ENCODE measurements at places on chromosomes 12 and 14.

GRCh38 chr12:116971222-116971621, 60.5 kb downstream of the FBXW8 start:
- DNase-seq = no peak

GRCh38 chr12:2334689-2335088, 281.9 kb downstream of the CACNA1C start:
- no peak for DNase-seq

DNA sequence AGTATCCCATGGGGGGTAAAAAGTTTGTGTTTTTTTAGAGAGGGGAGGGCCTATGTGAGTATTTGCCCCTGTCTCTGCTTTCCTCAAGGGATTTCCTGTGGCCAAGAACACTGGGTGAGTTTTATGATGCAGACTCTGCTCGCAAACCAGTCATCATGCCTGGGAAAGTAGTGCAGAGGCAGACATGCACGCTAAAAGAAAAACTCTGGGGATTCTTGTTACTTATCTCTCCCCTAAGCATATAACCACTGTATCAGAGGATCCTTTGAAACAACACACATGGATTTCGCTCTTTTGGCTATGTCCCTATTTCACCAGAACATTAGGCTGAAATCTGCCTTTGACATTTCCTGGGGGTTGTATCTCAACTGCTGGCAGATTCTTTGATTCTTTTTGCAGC, 1845.8 kb upstream of the SEL1L start:
- no peak for DNase-seq

DNA sequence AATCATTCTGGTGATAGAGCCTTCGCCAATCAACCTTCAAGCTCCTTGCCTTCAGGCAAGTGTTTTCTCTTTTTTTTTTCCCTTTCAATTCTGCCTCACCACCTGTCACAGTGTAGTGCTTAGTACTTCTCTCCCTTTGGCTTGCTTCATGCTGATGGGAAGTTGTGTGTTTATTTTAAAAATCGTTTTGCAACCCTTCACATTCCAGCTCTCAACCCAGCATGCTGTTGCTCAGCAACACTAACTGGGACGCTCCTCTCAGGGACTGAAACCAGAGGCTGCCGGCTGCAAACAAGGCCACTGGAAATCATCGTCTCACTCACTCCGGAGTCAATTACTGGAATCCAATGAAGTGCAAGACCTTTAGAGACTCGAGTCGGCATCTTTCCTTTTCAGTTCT, 342.7 kb downstream of the PRKD1 start:
- DNase-seq = no peak

DNA sequence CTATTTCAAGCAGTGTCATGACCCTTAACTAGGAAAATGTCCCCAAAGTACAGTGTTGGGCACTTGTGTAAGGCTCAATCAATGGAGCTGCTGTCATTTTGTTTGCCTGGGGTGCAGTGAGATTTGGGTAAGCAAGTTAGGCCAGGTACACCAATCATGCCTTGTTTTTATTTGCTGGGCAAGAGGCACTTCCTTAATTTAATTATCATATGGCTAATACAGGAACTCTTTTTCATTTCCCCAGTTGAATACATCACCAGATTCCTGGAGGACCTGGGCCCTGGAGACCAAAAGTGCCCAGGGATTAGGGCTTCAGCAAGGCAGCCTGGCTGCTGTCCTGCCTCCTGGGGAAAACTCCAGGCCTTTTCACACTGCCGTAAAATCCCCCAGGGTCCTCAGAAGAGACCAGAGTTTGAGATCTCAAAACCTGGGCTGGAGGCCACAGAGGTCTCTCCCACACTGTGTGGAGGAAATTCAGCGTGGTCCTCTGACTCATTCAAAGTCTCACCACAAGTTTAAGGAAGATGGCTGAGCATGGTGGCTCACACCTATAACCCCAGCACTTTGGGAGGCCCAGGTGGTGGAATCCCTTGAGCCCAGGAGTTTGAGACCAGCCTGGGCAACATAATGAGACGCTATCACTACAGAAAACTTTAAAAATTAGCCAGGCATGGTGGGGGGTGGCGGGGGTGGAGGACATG, 28.4 kb upstream of the FOXN3 start:
- no peak for DNase-seq

DNA sequence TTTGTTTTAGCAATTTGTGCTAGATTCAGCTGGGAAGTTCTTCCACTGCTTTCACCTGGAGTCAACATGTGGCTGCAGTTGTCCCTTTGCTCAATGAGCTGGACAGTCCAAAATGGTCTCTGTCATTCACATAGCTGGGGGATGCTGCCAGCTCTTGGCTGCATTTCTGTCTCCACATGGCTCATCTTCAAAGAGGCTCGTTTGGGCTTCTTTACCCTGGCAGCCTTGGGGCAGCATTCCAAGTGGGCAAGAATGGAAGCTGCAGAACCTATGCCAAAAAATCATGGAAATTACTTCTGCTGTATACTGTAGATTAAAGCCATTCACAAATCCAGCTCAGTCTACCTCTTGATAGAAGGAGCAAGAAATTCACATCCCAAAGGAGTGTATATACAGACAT, 199.1 kb downstream of the SLC5A8 start:
- DNase-seq = no peak

DNA sequence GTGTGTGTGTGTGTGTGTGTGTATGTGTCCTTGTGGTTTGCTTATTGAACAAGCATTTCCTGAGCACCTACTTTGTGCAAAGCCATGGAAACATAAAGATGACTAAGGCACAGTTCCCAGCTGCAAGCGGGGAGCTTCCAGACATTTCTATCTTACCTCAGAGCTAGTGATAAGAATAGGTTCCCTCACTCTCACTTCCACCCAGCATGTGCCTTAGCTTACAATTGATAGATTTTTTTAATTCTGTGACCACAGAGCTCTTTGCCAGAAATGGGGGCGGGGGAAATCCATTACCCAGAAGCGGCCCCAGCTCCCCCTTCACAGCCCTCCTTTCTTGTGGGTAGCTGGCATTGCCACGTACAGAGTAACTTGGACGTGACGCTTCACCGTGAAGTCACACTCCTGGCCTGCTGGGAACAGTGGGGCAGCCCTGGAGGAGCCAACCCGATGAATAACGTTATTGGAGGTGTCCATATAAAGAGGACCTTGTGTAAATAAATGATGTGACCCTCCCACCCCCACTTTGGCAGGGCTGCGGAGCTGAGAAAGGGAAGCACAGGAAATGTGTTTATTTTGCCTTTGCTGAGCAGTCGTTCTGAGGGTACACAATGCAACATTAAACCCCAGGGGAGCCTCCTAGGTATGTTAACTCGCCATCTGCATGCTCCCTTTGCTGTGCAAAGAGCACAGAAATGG, 238.9 kb downstream of the CHST11 start:
- DNase-seq = no peak

DNA sequence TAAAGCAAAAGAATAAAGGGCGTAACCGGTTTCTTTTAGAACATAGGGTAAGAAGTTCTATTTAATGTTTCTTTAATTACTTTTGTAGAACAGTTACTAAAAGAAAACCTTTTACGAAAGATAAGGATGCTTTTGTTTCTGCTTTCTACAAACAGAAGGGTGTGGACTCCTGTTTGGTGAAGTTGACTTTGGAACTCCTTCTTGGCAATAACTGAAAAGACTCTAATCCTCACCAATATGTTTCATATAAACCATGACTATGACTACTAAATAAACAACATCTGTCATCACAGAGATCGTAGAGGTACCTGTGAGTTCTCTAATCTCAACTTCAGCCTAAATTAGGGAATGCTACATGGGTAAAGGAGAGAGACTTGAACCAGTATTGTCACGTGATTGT, 210.8 kb upstream of the FLRT2 start:
- DNase-seq = no peak

GRCh38 chr14:81023095-81023710, 67.8 kb downstream of the TSHR start:
- DNase-seq = no peak

GRCh38 chr12:59597385-59597781, 1.6 kb downstream of the SLC16A7 start:
- no peak for DNase-seq

DNA sequence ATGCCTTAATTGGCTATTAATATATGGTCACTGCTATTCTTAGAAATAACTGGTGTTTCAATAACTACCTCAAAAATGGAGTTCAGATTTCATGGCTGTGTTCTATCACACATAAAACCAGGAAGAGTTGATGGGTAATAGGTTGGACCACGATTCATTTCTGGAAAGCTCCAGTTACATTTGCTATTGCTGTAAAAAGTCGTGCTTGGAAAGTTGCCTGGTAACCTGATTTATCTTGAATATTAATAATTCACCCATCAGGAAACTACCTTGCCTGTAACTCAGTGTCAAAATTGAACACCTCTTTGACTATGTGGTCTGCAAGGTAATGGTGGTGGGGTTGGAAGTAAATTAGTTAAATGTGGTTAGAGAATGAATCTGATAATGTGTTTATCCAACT, 104.7 kb upstream of the IFNG-AS1 start:
- DNase-seq = no peak

DNA sequence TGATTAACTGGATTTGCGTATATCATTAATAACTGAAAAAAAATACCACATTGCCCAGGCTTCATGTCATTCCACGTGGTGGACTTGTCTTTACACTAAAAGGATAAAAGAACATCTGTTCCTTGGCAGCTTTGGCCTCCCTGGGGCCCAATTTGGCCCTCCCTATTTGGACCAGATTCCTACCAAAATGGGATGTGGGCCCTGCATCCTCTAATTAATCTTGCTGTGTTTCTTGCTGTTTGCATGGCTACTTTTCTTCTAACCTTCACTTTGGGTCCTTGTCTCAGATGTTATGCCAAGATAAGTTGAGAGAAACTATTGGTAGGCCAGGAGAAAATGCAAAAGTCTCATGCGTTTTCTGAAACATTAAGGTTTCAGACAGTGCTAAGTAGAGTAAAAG, 57.5 kb downstream of the PTHLH start:
- DNase-seq = no peak

DNA sequence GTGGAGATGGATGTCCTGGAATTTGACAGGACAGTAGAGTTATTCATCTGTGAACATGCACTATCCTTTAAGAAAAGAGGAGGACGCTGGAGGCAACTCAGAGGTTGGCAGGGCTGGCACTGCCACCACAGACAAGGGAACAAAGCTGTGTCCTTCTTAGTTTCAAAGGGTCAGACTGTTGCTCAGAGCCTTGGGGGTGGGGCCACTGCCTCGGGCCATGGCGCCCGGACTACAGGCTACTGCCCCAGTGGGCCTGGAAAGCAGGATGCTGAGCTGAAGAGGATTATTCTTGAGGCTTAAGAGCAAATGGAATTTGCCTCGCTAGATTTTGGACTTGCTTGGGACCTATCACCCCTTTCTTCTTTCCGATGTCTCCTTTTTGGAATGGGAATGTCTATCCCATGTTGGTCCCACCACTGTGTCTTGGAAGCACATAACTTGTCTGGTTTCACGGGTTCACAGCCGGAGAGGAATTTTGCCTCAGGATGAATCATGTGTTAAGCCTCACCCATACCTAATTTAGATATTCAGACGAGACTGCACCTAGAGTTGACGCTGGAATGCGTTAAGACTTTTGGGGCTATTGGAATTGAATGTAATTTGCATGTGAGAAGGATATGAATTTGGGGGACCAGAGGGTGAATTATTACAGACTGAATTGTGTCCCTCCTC, 114.8 kb upstream of the RFLNA start:
- no peak for DNase-seq

DNA sequence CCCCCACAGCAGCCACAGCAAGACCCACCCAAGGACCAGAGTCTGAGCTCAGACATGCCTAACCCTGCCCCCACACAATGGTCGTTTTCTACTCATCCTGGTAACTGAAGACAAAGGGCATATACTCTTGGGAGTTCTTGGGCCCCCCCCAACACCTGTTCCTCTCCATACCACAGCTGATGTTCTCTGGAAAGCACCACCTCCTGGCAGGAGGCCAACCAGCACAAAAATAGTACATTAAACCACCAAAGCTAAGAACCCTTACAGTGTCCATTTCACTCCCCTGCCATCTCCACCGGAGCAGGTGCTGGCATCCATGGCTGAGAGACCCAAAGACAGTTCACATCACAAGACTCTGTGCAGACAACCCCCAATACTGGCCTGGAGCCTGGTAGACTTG, 80.6 kb upstream of the DAAM1 start:
- DNase-seq = no peak

DNA sequence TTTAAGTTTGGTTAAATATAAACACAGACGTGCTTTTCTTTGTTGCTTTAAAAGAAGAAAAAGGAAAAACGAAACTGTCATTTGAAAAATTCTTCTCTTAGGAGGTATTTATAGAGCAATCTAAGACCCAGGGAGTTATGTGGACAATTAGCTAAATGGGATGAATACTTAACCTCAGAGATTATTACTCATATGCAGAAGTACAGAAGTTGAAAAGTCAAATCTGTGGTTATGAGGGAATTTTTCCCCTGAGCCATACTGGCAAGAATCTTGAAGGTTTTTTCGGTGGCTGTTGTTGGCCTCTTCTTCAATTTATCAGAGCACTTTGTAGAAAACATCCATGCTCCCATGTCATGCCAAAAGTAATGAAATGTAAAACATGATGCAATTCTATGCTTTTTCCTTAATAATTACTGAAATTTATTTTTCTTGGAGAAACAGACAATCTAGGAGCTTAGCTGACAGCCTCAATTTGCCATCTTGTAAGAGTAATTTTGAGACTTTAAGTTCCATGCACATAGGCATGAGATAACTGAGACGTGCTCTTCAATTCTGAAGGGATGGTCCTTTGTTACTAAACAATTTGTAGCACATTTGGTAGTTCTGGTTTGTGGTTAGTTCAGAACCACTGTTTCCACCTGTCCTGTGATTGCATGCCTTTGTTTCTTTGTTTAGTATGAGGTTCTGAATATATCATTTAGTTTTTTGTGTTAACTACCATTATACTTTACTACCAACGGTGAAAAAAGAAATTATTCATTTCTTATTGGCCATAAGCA, 126.6 kb downstream of the BCAT1 start:
- no peak for DNase-seq

DNA sequence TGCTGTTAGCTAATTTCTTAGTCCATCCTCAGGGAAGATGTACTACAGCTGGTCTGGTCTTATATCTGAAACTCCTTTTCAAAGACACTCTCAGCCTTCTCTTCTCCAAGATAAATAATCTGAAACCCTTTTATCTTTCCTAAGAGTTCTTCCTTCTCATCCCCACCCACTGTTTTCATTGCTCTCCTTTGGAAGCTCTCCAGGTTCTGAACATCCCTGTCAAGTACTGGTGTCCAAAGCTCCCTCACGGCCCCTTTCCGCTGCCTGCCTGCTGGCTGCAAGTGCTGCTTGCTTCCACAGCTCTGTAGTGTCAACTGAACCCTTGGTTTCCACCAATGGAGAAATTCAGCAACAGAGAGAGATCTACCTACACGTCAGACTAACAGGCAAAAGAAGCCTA, 6.6 kb upstream of the SLC6A13 start:
- no peak for DNase-seq

GRCh38 chr12:82438356-82438755, 80.0 kb downstream of the METTL25 start:
- DNase-seq = no peak

- no peak for DNase-seq
Measured at GRCh38 chr14:53167602-53168328, 14.6 kb upstream of the DDHD1 start.

DNA sequence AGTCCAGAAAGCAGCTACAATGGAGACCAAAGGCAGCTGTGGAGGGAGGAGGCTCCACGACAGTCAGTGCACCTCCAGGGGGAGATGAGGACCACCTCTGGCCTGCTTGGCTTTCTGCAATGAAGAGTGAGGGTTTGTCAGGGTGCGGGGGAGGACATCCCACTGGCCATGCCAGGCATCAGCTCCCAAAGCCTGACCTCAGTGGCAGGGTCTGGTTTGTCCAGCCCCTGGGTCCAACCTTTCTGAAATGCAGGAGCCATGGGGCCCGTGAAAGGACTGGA, 35.2 kb downstream of the SLC6A12 start:
- no peak for DNase-seq

GRCh38 chr14:94570440-94570839, 9.2 kb downstream of the SERPINA4 start:
- no peak for DNase-seq
